T-helper 2 cell (primary cell): ENCODE measurements at places on chromosomes 11 and 22.

DNA sequence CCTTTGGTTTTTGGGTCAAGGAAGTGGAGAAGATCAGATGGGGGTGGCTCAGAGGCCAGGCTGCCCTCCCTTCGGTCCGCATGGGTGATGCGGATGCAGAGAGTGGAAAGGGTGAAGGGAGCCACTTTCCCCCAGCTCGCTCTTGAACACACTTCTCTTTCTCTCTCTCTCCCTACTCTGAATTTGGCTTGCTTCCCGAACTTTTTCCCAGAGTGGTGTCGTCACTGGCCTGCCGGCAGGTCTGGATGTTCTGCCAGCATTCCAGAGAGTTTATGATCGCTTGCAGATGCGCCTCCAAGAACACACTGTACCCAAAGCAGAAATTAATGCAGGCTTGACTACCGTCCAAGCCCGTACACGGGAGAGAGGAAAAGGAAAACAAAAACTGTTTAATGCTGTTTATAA, 103.2 kb downstream of the ZBTB16 start:
- DNase-seq: no peak

DNA sequence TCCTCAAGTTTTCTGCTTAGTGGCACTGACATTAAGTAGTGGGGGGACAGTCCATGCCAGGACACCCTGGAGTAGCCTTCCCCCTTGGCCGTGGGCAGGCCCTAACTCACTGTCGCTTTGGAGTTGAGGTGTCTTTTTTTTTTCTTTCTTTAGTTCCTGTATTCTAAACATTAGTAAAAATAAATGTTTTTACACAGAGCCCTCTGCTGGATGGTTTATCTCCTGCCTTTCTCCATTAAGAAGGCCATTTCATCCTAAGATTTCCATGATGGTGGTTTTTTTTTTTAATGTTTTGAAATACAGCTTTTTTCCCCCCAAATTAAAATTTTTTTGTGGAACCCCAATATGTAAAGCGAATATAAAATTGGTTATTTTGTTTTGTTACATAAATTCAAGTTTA, 1.8 kb upstream of the TIGD3 start:
- DNase-seq: no peak

DNA sequence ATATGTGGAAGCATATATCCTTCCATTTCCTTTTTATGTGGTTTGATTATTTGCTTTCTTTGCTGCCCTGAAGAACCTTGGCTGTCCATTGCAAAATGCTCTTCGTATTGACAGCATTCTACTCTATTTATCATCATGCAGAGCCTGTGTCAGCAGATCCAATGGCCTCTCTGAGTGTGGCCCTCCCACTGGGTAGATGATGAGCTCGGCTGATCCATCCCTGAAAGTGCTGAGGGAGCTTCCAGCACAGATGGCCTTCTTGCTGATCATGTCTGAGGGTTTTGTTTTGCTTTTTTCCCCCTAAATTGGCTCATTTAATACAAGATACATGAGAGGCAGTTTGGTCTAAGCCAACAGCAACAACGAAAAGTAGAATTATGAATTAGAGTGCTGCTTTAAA, 181.0 kb downstream of the GRIA4 start:
- no peak for DNase-seq

- DNase-seq: no peak
Observed at GRCh38 chr11:105774899-105775298, 165.0 kb downstream of the GRIA4 start.

- DNase-seq: no peak
Observed at GRCh38 chr11:100761841-100762240, 74.8 kb downstream of the ARHGAP42 start.

DNA sequence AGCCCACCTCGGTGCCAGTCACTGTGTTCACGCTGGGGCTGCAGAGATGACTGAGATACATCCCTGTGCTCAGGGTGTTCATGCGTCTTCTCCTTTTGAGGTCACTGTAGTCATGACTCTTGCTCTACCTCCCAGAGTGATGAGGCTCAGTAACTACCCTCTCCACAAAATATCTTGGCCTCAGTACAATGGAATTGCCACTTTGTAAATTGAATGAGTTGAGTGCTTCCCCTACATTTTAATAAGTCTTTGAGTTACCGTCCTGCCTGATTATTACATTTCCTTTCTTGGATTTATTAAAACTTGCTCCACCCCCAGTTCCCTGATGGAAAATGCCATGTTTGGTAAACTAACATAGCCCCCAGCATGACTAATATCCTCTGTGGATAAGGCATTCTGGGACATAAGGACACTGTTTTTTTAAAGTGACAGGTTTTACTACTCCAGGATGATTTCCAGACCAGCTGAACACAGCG, 15.9 kb downstream of the PRSS23 start:
- DNase-seq: no peak

- DNase-seq: peak; percentile 38
Observed at GRCh38 chr11:116703421-116703820, 69.4 kb downstream of the BUD13 start.

DNA sequence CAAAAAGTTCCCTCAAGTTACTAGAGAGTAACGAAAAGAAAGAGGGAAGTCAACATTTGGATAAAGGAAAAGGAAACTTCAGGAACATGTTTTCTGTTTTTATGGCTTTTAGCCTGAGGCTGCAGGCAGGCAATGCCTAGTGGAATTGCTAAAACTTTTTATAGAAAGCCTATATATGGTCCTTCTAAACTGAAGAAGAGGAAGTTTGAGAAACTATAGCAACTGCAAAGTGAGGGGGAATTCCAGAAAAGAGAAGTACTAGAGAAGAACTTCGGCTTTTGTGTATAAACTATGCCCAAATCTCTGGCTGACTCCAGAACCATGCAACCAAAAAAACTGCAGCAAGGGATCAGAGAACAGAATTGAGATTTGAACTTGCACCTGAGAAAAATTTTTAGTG, 74.3 kb upstream of the ARHGAP42 start:
- no peak for DNase-seq

- no peak for DNase-seq
Observed at GRCh38 chr11:11020747-11021149, 162.9 kb upstream of the ZBED5 start.

DNA sequence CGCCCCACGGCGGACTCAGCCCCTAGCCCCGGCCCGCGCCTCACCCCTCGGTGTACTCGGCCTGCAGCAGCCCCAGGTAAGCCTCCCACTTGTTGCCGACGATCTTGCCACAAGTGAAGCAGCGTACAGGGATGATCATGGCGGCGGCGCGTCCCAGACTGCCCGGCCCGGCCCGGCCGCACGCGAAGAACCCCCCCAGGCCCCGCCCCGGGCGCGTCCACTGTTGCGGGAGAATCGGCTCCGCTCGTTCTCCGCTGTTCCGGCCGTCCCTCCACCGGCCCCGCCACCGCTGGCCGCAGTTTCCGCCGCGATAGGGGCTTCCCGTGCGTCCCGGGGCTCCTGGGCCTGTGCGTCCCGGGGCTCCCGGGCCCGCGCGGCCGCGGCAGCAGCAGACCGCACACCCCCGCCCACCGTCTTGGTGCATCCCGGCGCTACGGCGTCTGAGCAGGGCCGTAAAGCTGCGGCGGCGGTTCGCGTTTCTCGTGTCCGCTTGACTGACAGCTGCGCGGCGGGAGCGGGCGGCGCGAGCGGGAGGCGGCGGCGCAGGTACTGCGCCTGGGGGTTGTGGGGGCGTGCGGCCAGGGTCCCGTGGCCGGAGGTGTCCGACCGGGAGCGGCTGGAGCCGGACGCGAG, at the start of the genes POLR2L and TSPAN4:
Gene POLR2L, minus strand, starts transcription at position 160 of the 633 bp plus-strand sequence. Its CDS starts 21 bp downstream, at position 139.
Gene TSPAN4, plus strand, starts transcription at position 483 of the 633 bp plus-strand sequence. CDS start 7,453 bp downstream, outside the sequence.
- peak; percentile 78 for DNase-seq

DNA sequence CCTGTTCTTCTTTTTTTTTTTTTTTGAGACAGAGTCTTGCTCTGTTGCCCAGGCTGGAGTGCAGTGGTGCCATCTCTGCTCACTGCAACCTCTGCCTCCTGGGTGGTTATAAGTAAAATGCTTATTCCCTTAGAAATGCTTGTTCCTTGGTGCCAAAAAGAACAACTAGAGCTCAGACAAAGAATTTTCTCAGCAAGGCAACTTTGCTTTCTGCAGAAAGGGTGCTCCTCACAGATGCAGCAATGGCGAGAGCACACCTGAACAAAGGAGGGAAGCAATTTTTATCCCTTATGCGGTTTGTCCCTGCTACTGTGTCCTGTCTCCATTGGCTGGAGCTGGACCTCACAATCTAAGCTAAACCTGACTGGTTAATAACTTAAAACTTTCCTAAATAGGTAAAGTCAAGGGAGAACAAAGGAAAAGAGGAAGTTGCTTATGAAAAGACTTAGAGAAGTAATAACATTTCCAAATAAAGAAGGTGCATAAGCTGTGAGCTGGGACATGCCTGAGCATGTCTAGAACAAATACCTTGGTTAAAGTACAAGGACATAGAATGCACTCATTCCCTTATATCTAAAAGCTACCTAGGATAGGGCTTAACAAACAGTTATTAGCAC, 90.0 kb upstream of the PRR5 start:
- no peak for DNase-seq

DNA sequence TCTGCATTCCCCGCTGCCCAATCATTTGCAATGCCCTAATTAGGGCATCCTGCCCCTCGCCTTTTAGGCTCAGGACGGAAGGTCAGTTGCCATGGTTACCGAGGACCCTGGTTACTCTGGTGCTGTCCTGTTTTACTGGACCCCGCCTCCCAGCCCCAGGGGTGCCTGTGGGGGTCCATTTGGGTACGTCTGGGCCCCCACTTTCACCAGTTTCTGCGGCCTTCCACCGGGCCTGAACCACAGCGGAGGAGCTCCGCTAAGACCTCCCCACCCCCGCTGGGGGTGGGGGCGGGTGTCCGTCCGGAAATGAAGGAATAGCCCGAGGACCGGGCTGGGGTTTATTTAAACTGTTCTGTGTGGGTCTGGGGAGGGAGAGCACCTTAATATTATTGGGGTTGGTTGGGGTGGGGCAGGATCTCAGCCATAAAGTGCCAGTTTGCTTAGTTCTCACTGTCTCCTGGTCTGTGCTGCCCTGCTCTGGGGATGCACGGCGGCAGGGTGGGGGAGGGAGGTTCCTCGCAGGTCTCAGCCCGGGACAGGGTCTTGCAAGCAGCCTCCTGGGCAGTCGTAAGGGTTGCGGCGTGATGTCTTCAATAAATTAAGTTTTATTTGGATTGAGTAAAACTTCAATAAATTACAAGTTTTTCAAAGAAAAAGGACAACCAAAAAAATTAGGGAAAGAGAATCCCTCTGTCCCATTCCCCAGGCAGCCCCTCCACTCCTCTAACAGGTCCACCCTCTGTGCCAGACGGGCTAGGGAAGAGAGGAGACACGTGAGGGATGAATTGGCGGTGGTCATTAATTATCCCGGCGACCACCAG, 5.3 kb downstream of the PHOX2A start:
- DNase-seq: no peak

- DNase-seq: no peak
Observed at GRCh38 chr22:31945971-31946680, 1.8 kb downstream of the YWHAH start.

GRCh38 chr11:128715691-128716561, 22.1 kb downstream of the FLI1 start:
- no peak for DNase-seq

DNA sequence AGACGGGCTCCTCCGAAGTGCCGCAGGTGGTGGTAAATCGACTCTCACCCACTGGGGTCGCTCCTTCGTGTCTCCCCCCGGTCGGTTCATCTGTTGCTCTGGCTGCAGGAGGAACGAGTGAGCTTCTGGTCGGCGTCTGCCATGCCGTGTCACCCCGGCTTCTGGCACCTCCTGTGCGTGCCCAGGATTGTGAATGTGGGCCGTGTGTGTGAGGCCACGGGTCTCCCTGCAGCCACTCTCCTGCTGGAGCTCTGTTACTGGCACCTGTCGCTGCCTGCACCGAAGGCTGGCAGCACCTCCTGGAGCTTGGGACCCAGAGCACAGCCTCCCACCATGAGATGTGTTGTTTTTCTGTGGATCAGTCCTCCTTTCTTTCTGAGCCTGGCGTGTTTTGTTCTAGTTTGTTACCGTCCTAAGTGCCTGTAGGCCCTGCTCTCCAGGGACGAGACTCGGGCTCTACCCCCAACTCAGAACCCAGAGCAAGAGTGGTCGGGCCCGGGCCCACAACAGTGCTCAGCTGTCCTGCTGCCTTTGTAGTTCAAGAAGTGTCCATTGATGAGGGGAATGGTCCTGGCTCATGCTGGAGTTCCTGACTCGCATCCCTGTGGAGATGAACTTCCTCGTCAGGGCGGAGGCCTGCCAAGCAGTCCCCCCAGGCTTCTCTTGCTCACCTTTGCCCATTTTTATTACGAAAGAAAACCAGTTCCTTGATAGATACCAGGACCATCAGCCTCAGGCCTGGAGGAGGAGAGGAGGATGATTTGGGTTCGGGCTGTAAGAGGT, 66.6 kb downstream of the MED15 start:
- DNase-seq: no peak

DNA sequence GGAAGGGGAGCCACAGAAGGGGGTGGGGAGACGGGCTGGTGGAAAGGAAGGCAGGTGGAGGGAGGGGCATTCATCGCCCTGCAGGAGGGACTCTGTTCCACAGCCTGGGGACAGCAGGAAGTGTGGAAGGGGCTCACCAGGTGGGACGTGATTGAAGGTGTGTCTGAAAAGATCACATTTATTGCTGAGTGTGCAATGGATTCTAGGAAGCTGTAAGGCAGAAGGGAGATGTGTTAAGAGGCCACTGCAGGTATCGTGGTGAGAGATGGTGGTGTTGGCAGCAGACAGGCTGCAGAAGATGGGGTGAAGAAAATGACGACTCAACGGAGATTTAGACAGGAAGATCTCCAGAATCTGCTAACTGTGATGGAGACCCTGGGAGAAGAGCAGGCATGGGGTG, 537.4 kb downstream of the MN1 start:
- DNase-seq: no peak

DNA sequence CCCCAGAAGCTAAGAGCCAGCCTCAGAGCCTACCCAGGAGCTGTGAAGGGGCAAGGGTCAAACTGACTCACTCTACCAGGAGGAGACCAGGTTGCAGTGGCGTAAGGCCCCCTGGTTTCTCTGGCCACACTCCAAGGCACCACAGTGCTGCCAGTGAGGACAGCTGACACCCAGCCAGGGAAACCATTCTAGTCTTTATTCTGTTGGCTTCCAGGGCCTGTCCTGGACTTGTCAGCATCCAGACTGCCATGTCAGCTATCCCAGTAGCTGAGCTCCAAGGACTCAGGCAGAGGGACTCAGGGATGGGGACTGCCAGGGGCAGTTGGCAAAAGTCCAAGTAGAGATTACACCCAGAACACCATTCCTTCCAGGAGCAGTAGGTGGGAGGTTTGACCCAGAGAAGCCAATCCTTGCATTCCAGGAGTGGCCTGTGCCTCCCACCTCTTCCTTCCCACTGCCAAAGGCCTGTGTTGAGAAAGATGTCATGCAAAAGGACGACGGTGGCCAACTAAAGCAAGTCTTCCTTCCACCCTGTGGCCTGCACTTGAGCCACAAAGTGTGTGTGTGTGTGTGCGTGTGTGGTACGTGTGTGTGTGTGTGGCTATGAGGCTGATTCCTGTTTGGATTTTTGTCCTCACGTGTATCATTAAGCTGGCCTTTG, 3.6 kb upstream of the MAPK8IP1 start:
- no peak for DNase-seq

- DNase-seq: no peak
Observed at GRCh38 chr11:118527109-118527508, at the start of gene TTC36. Gene TTC36 (plus strand): TSS chr11:118527474. CDS start chr11:118527495, 21 bp downstream.

GRCh38 chr11:15091625-15092024, 18.2 kb downstream of the CALCB start:
- DNase-seq: no peak

- DNase-seq: no peak
Observed at GRCh38 chr11:87374038-87374807, 336.5 kb downstream of the TMEM135 start.
